Right ventricle myocardium superior (tissue), 1 donor: ENCODE measurements at places on chromosomes 1 and 21.

- DNase-seq, result no peak
These were observed 82.4 kb upstream of the BCL10 start for GRCh38 chr1:85358702-85359438.

GRCh38 chr21:37665230-37666024 is 250.8 kb downstream of the KCNJ6 start:
- DNase-seq, result no peak

GRCh38 chr1:11341901-11342552 is 69.0 kb downstream of the UBIAD1 start:
- DNase-seq, result no peak

DNA sequence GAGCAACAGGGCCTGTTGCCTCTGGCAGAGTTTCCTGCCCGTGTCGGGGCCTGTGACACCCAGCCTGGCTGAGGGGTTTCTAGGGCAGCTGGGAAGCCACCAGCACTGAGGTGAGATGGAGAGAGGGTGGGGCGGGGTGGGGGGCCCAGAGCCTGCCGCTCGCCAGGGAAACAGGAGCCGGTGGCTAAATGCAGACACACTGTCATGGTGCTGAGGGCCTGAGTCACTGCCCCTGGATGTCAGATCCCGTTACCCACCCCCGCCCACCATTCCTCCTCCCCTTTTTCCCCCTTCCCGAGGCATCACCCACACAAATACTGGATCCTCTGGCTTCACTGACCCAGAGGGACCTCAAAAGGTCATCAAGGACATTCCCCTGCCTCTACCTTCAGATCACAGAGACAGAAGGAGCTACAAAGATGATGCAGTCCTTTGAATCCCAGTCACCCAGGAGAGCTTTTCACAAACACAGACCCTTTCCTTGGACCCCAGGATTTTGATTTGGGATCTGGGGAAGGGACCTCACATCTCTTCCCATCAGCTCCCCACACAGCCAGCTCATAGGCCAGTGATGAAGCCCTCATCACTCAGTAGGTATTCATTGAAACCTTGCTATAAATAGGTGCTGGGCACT is 1.9 kb upstream of the HSPB7 start:
- DNase-seq, result peak; percentile 84

GRCh38 chr1:231093156-231093922 is 53.3 kb upstream of the FAM89A start:
- no peak for DNase-seq

GRCh38 chr1:1972976-1973715 is 30.4 kb downstream of the CFAP74 start:
- no peak for DNase-seq

DNA sequence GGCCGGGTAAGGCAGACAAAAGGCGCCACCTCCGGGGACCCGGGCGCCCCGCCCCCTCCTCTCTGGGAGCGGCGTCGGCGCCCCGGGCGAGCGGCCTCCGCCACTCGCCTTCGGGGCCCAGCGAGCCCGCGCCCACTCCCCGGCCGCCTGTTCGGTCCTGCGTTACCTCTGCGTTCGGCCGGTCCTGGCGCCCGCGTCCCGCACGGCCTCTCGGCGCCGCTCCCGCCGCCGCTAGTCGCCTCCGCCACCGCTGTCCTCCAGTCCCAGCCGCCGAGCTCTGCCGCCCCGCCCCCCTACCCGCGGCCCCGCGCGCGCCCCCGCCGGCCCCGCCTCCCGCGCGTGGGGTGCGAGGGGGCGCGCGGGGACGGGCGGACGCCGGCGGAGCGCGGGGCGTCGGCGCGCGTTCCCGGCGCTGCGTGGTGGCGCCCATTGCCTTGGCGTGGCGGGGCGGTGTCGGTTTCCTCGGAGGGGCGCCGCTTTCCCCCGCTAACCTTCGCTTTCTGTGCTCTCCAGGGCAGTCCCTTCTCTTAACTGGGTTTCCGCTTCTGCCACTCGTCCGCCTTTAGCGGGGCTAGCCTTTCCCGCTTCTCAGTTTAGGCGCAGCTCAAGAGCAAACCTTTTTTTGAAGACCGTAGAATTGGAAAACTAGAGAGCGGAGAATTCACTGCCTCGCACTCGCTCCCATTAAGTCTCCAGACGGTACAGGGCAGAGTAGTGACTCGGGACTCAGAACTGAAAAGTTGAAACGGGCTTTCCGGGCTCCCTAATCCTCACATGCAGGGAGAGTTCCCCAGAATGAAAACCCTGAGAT is at the start of gene HP1BP3:
TSS of gene HP1BP3 (minus strand) at position 279 of the 811 bp plus-strand sequence. CDS start 6,867 bp downstream, outside the sequence.
- peak; percentile 89 for DNase-seq

GRCh38 chr1:204974327-204974726 is 68.7 kb upstream of the CNTN2 start:
- no peak for DNase-seq

- DNase-seq, result no peak
These were observed 77.1 kb downstream of the GALNT2 start for GRCh38 chr1:230144010-230144614.

GRCh38 chr1:99069146-99069545 is 64.5 kb upstream of the PLPPR5 start:
- DNase-seq, result no peak

DNA sequence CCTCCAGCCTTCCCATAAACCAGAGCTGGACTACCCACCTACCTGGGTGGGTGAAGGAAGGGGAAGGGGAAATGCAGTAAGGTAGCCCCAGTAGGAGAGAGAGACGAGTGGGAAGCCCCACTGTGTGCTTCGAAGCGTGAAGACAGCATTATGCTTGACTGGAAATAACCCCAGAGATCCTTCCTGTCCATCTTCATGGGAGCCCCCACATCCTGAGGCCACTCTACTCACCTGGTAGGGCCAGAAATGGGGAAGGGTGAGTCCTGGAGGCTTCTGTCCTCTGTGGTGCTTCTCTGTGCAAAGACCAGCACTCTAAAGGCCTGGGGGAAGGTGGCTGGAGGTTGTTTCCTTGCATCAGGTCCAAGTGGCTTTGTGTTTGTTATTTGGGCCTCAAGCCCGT is 10.0 kb upstream of the RASSF5 start:
- DNase-seq, result no peak

DNA sequence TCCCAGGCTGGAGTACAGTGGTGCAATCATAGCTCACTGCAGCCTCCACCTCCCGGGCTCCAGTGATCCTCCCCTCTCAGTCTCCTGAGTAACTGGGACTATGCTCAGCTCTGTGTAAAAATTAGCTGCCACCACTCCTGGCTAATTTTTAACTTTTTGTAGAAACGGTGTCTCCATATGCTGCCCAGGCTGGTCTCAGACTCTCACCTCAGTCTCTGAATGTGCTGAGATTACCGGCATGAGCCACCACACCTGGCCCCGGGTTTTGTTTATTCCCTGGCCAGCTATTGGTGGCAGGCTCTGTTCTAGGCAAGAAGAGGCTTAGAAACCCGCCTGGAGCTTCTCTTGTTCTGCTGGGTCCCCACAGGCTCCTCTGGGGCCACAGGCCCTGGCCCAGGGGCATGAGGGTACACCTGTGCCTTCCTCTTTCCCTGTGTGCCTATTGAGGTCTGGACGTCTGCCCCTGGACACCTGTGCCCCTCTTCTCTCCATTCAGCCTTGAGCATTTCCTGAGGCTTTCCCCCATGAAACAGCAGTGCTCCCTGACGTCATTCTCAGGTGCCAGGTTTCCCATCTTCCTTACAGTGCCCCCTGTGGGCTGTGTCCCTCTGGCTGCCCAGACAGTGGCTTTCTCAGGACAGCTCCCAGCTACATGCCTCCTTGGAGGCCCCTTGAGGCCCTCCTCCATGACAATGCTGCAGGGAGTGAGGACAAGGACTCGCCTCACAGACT is 57.5 kb downstream of the PCP4 start:
- DNase-seq, result no peak

- no peak for DNase-seq
These were observed 135.5 kb upstream of the ERRFI1 start for GRCh38 chr1:8161546-8162105.

DNA sequence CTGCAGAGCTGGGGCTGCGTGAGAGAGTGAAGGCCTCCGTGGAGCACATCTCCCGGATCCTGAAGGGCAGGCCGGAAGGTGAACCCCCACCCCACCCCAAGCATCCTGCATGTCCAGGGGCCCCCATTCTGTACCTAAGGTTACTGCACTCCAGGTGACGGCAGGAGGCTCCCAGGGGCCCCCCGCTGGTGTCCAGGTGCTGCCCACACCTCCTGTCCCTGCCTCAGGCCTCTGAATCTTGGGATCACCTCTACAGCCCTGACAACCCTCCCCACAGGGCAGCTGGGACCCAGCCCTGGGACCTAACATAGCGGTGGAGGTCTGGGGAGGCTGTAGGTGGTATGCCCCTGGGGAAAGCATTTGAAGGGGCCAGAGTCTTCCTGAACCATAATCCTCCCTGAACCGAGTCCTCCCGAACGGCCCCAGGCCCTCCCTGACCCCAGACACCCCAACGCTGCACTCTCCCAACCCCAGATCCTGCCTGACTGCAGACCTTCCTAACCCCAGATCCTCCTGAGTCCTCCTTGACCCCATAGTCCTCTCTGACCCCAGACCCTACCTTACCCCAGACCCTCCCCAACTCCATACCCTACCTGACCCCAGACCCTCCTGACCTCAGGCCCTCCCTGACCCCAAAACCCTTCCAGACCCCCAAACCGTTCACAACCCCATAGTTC is 33.5 kb downstream of the TRIM11 start:
- no peak for DNase-seq

- no peak for DNase-seq
These were observed 246.0 kb downstream of the TRABD2B start for GRCh38 chr1:47751193-47751592.

DNA sequence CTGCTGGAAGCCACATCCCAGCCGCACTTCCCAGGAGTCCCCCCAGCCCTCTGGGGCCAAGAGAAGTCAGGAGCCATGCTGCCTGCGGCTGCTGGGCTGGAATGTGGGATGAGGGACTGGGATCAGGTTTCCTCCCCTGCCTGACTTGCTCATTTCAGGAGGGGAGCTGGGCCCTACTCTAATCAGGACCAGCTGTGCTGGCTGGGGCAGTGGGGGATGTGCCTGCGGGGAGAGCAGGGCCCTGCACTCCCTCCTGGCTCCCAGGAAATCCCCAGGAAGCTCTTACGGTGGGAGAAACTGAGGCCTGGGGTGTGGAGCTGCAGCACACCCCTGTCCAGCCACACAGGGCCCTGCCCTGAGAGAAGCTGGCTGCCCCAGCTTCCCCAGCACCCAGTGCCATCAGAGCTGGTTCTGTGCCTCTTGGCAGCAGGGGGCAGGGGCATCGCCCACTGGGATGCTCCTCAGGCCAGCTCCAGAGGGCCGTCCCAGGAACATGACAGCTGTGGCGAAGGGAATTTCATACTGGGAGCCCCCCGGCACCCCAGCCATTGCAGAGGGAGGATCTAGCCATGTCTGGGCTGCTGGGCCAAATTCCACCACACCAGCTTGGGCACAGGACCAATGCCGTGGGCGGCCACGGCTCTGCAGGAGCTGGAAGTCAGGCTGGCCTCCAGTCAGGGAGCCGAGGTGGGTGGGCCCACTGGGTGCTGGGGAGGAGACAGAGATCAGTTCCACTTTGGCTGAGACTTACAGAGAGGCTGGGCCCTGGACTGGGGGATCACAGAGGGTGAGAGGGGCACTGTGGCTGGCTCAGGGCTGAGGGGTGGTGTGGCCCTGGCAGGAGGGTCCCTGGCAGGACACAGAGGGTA is 21.3 kb upstream of the PRSS38 start:
- peak; percentile 80 for DNase-seq

DNA sequence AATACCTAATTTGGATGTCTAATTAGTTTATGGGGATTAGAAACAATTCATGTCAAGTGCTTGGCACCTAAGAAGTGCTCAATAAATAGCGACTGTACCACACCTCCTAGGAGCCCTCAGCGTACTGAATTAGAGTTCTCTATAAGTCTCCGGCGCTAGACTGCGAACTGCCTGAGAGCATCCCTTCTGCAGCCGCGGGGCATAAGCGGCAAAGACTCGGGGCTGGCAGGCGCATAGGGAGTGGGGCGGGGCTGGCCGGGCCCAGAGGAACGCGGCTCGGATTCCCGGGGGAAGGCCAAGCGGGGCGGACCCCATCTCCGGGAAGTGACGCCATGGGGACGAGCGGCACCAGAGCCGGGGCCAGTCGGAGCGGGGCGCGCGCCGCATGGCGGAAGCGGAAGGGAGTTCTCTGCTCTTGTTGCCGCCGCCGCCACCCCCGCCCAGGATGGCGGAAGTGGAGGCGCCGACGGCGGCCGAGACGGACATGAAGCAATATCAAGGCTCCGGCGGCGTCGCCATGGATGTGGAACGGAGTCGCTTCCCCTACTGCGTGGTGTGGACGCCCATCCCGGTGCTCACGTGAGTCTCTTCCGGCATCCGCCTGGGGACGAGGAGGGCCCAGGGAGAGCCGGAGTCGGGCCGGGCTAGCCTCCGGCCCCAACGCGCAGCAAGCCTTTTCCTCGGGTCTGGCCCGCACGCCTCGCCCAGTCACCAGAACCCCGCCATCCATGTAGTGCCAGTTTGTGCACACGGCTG is at the start of gene TMEM222:
TSS of gene TMEM222 (plus strand) at position 351 of the 756 bp plus-strand sequence. CDS start at position 386, 35 bp downstream.
- peak; percentile 99 for DNase-seq
